GM23248 (cell line): ENCODE measurements at places on chromosomes 3 and 15.
A peak's percentile ranks its signal among the peaks of the same experiment; 100 is the strongest.

DNA sequence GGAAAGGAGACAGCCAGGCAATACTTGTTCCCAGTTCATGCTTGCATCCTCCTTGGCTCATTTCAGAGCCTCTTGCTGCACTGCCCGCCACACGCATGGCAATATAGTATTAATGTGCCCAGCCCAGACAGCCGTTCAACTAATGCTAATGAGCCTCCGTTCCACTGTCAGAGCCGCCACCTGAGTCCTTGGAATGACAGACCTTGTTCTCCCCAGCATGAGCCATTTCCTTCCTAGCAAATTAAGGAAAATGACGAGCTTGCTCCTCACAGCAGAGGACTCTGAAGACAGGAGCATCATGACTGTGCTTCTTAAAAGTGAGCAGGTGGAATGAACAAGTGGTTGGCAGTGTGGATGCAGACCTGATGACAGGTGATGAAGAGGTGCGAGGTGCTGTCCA, 10.8 kb upstream of the LRRC15 start:
- DNase-seq, result no peak
- no peaks in the 10 kb centered on the region; the same call in 1 of the 2 replicates for H3K4me1 ChIP-seq
- no peaks in the 10 kb centered on the region for H3K36me3 ChIP-seq
- H3K27ac ChIP-seq, result no peak overlapping the region
- no peaks in the 10 kb centered on the region; the same call in 1 of the 2 replicates for H3K27me3 ChIP-seq
- no peak overlapping the region for H3K4me3 ChIP-seq

- no peak overlapping the region for H3K27ac ChIP-seq
- no peaks in the 10 kb centered on the region for H3K36me3 ChIP-seq
- DNase-seq, result no peak
Measured at GRCh38 chr15:79307251-79307650, 3.7 kb upstream of the TMED3 start.

DNA sequence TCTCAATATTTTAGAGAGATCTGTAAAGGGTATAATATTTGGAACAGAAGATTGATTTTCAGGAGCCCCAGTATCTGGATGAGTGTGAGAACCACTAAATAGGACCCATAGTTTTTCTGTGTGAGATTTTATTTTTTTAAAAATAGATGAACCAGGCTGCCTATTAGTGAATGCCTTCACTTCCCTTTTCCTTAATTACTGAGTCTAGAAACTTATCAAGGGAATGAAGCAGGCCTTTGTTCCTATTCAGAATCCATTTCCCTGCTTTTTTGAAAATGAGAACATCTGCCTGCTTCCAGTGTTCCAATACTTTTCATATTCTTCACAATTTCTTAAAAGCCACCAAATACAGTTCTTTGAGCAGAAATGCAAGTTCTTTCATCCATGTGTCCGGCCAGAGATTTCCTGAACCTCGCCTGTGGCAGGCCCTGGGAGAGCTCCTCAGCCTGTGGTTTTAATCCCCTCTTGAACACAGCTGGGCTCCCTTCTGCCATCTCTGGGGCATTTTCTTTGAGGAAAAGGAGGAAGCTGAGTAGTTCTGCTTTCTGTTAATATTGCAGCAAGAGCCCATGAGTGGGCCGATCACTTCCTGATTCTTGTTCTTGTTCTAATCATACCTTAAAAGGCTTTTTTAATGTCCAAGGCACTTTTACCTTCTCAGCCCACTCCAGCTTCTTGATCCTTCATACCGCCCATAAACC, 4.7 kb downstream of the EHD4 start:
- peak; percentile 66 for DNase-seq
- no peaks in the 10 kb centered on the region for H3K36me3 ChIP-seq
- H3K4me3 ChIP-seq, result peak overlapping the region; percentile 52

DNA sequence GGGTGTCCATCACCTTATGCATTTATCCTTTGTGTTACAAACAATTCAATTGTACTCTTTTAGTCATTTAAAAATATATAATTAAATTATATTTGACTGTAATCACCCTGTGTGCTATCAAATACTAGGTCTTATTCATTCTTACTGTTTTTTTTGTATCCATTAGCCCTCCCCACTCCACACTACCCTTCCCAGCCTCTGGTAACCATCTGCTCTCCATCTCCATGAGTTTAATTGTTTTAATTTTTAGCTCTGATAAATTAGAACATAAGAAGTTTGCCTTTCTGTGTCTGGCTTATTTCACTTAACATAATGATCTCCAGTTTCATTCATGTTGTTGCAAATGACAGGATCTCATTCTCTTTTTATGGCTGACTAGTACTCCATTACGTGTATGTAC, 16.8 kb downstream of the C3orf20 start:
- H3K27me3 ChIP-seq, result peaks cover 10% of the 10 kb centered on the region
- H3K27ac ChIP-seq, result no peak overlapping the region
- no peaks in the 10 kb centered on the region for H3K36me3 ChIP-seq
- no peaks in the 10 kb centered on the region for H3K4me1 ChIP-seq
- no peak overlapping the region for H3K4me3 ChIP-seq

DNA sequence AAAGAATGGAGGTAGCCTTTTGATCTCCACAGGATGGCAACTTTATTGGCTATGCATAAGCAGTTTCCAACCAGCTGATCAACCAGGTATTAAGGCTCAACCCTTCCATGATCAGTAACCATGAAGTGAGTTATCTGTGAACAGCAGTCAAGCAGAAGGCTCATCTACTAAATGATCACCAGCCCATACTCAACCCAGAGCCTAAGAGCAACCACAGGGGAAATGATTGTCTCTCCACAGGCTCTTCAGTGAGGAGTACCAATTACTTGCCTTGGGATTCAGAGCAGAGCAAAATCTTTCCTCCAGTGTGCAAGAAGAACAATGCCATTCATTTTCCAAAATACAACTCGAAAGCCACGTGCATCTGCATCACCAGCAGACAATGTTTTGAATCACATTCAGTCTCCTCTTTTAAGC, 754.8 kb downstream of the ROBO1 start:
- H3K4me1 ChIP-seq, result peaks cover 22% of the 10 kb centered on the region
- no peak overlapping the region for H3K27ac ChIP-seq
- no peaks in the 10 kb centered on the region for H3K36me3 ChIP-seq
- peak; percentile 36 for DNase-seq
- H3K4me3 ChIP-seq, result no peak overlapping the region
- H3K27me3 ChIP-seq, result no peaks in the 10 kb centered on the region

GRCh38 chr15:75872403-75872990, 29.2 kb downstream of the UBE2Q2 start:
- no peaks in the 10 kb centered on the region for H3K27me3 ChIP-seq
- DNase-seq, result no peak
- peaks cover 42% of the 10 kb centered on the region for H3K36me3 ChIP-seq
- no peak overlapping the region for H3K4me3 ChIP-seq

DNA sequence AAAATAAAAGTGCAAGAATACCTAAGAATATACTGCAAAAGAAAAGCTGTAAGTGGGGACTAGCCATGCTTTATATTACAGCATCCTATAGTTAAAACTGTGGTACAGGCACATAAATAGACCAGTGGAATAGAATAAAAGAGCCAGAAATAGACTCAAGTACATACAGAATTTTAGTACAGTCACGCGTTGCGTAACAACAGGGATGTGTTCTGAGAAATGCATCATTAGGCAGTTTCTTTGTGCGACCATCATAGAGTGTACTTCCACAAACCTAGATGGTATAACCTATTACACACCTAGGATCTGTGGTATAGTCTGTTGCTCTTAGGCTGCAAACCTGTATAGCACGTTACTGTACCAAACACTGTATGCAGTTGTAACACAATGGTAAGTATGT, 61.8 kb downstream of the PCCB start:
- H3K27ac ChIP-seq, result no peak overlapping the region
- H3K4me3 ChIP-seq, result no peak overlapping the region
- H3K27me3 ChIP-seq, result no peaks in the 10 kb centered on the region
- no peaks in the 10 kb centered on the region for H3K4me1 ChIP-seq
- no peaks in the 10 kb centered on the region for H3K36me3 ChIP-seq

DNA sequence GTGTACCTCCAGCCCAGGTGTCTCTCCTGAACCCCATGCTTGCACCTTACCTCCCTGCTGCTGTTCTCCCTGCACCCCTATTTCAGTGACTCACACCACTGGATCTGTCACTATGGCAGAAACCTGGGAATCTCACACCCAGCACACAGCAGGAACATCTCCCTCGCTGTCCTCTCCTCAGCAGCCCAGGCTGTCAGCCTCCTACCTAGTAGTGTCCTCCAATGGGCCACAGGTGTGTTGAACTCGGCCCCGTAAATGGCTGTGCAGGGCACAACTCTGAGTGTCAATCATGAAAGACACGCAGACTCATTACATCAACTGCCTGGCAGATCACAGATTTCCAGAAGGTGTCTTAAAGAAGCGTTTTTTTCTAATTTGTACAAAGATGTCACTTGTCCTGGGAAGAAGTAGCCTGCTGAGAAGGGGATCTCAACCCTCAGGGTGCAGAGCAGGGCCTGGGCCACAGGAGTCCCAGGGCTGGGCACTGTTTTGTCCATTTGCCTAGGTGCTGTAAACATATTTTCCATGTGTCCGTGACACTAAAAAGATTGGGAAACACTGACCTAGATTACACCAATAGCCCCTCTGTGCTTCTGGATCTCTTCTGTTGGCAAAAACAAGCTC, 33.8 kb downstream of the HOMER2 start:
- H3K4me3 ChIP-seq, result no peak overlapping the region
- no peaks in the 10 kb centered on the region for H3K27me3 ChIP-seq
- DNase-seq, result no peak

DNA sequence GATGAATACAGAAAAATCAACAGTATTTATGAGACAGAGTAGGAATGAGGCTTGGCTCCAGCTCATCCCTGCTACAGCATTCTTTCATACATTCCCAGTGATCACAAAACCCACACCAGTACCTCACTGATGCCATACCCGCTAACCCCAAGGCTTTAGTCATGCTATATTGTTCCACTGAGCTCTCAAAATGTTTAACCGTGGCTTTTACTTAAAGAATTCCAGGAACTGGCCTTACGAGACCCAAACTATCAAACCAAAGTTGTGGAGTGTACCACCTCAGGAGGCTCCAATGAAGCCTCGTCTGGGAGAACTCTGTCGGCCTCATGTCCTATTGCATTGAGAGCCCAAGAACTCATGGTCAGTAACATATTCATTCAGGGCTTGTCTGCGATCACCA, 278.9 kb downstream of the ULK4 start:
- peak; percentile 89 for DNase-seq
- peak overlapping the region; percentile 39; the same call in 1 of the 2 replicates for H3K4me3 ChIP-seq
- H3K27ac ChIP-seq, result peak overlapping the region; percentile 85
- no peaks in the 10 kb centered on the region for H3K27me3 ChIP-seq
- H3K4me1 ChIP-seq, result peaks cover 47% of the 10 kb centered on the region
- H3K36me3 ChIP-seq, result no peaks in the 10 kb centered on the region

DNA sequence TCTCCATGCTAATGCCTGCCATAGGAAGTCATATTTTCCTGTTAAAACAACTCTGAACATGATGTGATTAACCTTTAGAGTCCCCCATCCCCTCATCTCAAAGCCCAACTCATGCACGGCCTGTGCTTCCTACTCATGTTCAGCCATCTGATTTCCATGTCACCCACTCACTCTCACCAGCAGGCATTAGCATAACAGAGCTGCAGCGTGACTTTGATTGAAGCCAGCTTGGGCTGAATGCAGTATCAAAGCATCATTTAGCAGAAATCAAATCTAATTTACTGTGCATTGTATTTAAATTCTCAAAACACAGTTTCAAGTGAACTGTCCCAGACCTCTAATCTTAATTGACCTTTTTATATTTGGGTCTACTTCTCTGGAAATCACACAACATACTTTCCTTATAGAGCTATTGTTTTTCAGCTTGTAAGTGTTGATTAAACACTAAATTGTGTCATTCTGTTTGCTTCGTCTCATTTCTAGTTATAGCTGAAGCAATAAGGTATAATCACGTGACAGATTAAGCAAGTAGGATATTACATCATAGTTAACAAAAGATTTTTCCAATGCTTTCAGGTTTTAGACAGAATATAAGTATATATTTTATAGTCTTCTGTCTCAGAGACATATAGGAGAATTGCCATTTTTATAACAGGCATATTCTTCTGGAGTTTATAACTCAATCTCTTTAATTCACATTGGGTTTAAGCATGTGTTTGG, 501.5 kb downstream of the ROBO2 start:
- H3K4me1 ChIP-seq, result no peaks in the 10 kb centered on the region
- no peaks in the 10 kb centered on the region for H3K36me3 ChIP-seq
- H3K27me3 ChIP-seq, result no peaks in the 10 kb centered on the region

DNA sequence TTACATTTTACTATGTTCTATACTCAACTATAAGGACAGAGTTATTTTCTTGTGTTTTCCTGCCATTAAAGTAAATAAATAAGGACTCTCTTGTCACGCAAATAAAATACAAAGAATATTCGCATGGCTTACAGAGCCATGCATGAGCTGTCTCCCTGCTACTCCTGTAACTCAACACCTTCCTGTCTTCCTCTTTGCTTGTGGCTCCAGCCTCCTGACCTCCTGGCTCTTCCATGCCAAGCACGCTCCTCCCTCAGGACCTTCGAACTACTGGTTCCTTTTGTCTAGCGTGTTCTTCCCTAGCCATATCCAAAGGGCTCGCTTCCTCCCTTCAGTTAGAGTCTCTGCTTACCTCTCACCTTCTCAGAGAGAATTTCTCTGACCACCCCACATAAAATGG, 124.3 kb upstream of the TMC3 start:
- no peak overlapping the region for H3K4me3 ChIP-seq
- H3K36me3 ChIP-seq, result no peaks in the 10 kb centered on the region
- H3K4me1 ChIP-seq, result peaks cover 11% of the 10 kb centered on the region
- no peaks in the 10 kb centered on the region for H3K27me3 ChIP-seq
- no peak for DNase-seq
- H3K27ac ChIP-seq, result no peak overlapping the region

- DNase-seq, result peak; percentile 2
- H3K27me3 ChIP-seq, result no peaks in the 10 kb centered on the region
- no peak overlapping the region for H3K27ac ChIP-seq
- no peaks in the 10 kb centered on the region for H3K36me3 ChIP-seq
- no peaks in the 10 kb centered on the region for H3K4me1 ChIP-seq
Measured at GRCh38 chr3:4575381-4575780, 82.2 kb downstream of the ITPR1 start.

DNA sequence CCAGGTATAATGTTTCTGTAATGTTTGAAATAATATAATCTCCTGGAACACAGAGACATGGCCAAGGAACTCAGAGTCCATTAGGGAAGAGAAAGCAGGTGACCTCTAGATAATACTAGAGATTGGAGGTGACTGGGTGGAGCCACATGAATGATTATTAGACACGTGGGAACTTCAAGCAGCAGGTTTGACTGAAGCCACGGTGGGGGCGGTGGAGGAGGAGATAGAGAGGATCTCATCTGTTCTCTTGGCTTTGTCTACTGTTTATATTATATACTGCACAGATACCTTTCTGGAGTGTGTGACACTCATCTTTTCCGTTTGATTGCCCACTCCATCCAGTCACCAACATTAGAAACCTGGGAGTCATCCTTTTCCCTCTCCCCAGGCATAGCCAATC, 33.7 kb downstream of the KIF7 start:
- peak; percentile 9 for DNase-seq
- H3K4me3 ChIP-seq, result no peak overlapping the region
- H3K27me3 ChIP-seq, result no peaks in the 10 kb centered on the region
- H3K27ac ChIP-seq, result no peak overlapping the region

DNA sequence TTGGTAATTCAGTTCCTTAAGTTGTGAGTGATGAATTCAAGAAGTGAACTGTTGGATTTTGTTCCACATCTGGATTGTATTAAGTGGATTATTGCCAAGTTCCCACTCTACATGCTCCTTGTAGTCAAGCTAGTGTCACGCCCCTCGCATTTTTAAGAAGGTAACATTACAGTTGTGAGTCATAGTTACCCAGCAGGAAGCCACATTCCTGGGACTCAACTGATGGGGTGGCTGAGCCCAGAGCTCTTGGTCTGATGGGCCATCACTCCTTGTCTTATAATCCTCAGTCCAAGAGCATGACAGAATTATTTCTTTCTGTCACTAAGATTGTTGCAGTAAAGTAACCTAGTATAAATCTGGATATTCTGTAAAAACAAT, 102.7 kb downstream of the PTPRG start:
- H3K36me3 ChIP-seq, result no peaks in the 10 kb centered on the region
- peak overlapping the region; percentile 80 for H3K27ac ChIP-seq
- DNase-seq, result peak; percentile 97
